Kidney epithelial cell (primary cell): ENCODE measurements at places on chromosomes 7 and 10. TPM values are rescaled to one million over a fixed set of nuclear protein-coding genes. Genes with fewer than 3 reads are reported as not detected.

CLRN3 gene
- not detected in 2 replicates for total RNA-seq

GRCh38 chr7:35874886-35875285, 74.0 kb downstream of the SEPTIN7 start:
- no peak for DNase-seq

DNA sequence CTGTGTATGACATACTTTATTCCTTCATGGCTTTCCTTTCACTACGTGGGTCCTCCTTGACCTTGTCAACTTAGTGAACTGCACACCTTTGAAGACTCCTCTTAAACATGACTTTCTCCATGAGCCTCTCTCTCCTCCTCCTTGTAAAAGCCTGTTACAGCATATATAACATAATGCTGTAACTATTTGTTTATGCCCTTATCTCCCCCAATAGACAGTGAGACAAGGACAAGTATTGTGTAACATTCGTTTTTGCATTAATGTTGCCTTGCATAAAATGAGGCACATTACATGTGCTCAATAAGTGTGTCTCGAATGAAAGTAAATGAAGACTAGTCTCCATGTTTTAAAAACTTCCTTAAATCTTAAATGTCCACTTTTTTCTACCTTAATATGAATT, 4.3 kb upstream of the LAMB1 start:
- no peak for DNase-seq

- no peak for DNase-seq
Measured at GRCh38 chr10:71319800-71320392, 837 bp downstream of the SLC29A3 start.

EBLN1 gene
- total RNA-seq = not detected in 2 replicates

DNA sequence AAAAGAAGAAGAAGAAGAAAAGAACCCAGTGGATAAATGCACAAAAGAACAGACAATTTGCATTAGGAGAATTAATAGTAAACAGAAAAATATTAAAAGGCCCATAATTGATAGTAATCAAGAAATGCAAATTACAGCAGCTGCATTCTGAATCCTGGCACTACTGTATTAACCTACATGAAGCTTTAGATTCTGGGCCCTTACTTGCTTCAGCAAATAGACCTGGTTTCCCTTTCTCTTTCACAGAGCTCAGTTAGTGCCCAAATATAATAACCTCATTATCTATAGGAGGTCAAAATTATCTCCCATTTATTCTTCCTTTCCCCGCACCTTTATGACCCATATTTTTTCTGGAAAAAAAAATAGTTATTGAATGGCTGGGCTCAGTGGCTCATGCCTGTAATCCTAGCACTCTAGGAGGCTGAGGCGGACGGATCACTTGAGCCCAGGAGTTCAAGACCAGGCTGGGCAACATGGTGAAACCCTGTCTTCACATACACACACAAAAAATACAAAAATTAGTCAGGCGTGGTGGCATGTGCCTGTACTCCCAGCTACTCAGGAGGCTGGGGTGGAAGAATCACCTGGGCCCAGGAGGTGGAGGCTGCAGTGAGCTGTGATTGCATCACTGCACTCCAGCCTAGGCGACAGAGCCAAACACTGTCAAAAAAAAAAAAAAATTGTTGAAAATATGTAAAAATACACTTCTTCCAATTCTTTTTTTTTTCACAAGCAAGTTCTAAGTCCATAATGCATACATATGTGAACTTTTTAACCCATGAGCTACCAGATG, 36.0 kb upstream of the PIK3AP1 start:
- no peak for DNase-seq

GRCh38 chr7:102264367-102264891, 22.2 kb upstream of the SH2B2 start:
- DNase-seq = no peak

DNMBP gene
- total RNA-seq = 15.3 and 16.5 TPM in 2 replicates

SLIT1 gene
- 0.07 and 0.17 TPM in 2 replicates for total RNA-seq

GRCh38 chr7:33868166-33868565, 37.2 kb upstream of the BMPER start:
- no peak for DNase-seq

ATRNL1 gene
- total RNA-seq = 5.1 and 11.4 TPM in 2 replicates

HPSE2 gene
- total RNA-seq = not detected in 2 replicates
